ENCODE measurements at places on chromosomes 2 and 18.

GRCh38 chr18:79825913-79826312, 28.2 kb downstream of the KCNG2 start:
- no peak for DNase-seq

- no peak for DNase-seq
Observed at GRCh38 chr18:58922995-58923394, 58.3 kb downstream of the ZNF532 start.

DNA sequence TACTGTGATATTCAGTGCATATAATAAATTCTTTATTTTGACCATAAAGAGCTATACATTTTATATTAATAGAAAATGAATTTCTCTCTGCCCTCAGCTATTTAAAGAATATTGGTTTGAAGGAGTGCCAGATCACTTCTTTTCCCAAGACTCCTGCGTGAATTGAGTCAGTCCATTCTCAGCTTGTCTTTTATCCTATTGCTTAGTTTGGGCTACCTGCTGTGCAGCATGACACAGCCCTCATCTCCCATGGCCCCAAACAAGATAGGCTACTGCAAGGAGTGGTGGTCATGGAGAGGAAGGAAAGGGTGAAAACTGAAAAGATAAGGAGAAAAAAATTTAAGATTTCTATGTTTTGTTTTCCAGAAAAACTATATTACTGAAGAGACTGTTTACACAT, 10.1 kb upstream of the FBXO11 start:
- DNase-seq = no peak

GRCh38 chr18:48342125-48342524, 67.1 kb downstream of the ZBTB7C start:
- no peak for DNase-seq

DNA sequence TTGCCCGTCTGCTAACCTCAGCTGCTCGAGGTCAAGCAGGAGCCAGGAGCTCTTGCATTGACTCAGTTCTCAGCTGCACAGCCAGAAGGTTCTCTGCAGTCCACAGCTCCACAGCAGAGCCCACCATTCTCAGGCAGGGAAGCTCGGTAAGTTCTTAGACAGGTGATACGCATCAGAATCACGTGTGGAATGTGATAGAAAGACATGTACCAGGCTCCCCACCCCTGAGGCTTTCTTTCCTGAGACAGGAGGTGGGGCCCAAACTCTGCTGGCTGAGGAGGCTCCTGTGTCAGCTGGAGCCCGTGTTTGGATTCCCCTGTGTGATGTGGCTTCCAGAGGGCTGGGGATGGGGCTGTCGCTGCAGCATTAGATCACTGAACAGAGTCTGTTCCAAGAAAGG, 28.0 kb downstream of the DIPK1C start:
- DNase-seq = no peak

DNA sequence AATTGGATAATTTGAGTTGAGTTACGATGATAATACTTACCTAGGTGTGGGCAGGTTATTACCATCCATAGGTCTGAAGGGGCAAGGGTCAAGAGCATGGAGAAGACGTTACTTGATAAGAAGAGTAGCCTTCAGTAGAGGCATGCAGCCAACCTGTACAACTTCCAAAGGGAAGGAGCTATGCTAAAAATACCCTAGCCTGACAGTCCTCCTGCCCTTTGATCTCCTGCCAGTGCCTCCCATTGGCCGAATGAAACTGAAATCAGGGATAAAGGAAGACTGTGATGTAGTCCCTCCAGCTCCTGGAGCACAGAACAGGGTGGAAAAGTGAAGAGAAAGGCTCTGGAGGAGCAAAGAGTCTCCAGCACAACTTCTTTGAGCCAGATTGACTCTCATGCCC, 487.4 kb downstream of the ADCYAP1 start:
- DNase-seq = no peak

Data from AG20443 (cell line).